Activated CD4-positive, alpha-beta T cell treated with anti-CD3 and anti-CD28 coated beads, Interleukin-2, amount 10 ng/mL, durations not matched to agents 24 days and 14 days (primary cell): ENCODE measurements at places on chromosomes 3 and 15.

DNA sequence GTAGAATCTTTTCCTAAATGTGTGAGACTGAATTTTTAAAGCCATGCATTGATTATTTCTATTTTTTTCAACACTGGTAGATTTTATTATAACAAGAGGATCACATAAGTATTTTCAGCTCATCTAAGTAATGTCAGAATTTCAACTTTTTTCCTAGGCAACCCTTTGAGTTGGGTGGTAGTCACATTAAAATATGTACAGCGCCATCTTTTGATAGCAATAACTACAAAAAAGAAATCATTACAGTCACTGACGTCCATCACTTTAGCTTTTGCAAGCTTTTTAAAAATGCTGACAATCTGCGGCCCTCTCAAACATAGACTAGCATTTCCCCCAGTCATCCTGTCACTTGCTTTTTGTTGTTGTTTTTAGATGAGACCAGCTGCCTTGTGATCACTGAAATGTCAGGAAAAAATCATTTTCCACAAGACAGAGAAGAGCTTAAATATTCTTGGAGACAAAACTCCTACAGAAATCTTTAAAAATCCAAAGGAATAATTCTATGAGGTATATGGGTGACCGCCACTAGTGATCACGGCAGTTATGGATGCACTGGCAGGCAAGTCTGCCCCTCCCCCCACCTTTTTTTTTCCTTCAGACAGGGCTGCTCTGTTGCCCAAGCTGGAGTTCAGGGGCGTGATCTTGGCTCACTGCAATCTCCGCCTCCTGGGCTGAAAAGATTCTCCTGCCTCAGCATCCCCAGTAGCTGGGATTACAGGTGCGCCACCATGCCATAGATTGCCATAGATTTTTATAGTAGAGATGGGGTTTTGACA, 384.0 kb upstream of the KCNMB2 start:
- DNase-seq = no peak

DNA sequence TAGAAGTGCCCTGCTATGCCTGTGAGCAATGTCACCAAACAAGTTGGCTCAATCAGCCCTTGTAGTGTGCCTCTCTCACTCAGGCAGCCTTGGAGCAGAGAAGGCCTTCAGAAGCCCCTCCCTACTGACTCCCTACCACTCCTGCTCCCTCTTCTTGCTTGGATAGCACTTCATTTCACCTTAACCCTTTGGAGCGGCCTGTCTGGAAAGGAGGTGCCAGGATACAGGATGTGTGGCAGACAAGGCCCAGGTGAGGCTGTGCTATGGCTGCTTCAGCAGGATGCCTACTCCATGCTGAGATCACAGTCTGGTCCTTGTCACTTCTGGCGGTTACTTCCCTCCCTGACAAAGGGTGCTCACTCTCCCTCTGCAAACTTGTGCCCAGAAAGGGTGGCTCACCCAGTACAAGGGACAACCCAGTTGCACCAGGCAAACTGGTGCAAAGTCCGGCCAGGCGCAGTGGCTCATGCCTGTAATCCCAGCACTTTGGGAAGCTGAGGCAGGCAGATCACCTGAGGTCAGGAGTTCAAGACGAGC, 1.1 kb downstream of the MON1A start:
- DNase-seq = no peak

DNA sequence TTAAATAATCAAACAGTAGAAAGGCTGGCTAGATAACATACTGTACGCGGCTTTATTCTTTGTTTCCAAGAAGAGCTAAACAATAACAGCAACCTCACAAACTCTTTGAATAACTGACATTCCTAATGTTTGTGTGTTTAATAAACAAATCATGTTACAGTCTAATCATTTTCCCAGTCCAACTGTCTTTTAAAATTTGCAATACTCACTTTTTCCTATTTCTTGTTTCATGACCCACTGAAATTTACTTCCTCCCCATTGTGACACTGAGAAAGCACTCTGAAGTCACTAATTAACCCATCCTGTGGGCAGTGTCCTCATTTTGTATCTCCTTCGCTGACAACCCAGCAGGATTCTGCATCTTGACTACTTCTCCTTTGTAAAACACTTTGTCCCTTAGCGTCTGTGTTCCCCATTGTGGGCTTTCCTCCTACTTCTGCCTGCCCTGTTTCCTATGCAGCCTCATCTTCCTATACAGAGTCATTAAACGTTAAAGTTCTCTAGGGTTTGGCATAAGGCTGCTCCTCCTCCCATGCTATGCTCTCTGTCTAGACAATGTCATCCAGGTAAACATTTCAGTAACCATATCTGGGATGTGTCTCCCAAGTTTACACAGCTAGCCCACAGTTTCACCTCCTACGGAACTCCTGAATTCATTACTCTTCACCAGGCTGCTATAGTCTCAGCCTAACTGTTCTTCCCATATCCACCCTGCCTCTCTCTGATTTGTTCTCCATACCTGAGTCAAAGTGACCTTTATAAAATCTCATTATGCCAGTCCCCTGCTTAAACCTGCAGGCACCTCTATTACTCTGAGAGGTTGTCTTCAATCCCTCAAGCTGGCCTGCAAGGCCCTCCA, 148.9 kb downstream of the GREM1 start:
- no peak for DNase-seq

DNA sequence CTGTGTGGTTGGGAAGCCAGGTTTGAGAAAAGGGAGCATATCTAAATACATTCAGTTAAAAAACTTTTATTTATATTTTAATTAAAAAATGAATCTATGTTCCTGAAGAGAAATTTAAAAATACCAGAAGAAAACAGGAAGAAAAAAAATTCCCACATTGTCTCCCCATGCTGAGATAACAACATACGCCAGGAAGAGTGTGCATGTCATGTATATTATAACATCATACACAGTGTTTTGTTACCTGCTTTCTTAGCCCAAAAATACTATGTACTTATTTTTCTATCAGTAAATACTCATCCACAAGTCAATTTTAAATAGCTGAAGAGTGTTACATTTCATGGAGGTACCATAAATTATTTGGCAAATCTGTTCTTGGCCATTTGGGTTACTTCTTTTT, 18.5 kb downstream of the USP13 start:
- no peak for DNase-seq

DNA sequence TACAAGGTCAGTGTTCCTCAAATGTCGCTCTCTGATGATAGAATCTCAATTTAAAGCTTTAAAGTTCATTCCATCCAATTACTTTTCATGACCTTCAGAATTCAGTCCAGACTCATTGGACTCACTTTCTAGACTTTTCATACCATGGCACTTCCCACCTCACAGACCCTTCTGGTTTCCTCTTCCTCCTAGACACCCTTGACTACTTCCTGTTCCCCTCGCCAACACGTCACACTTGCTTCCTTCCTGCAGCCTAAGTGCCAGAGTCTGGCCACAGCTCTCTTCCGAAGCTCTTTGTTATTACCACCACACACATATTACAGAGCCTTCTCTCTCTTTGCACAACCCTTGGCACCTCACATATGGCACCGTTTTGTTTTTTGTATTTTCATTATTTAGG, 59.1 kb upstream of the UMPS start:
- no peak for DNase-seq

GRCh38 chr3:23594894-23595670, 210.7 kb upstream of the UBE2E1 start:
- no peak for DNase-seq

GRCh38 chr15:82643992-82644391, 3.2 kb downstream of the CPEB1 start:
- DNase-seq = no peak

DNA sequence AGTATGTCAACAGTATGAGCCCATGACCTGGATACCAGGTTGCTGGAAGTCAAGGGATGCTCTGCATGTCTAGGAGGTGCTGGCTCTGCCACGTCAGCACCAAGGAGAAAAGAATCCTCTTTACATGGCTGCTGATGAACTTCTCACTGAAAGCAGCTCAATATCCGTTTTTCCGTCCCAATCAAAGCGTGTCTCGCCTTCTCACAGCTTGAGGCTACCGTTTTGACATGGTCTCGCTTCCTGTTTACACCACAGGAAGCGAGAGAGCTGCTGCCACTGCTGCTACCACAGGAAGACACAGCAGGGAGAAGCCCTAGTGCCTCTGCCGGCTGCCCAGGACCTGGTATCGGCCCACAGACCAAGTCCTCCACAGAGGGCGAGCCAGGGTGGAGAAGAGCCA, 27.3 kb downstream of the STARD5 start:
- peak; percentile 94 for DNase-seq

- no peak for DNase-seq
Measured at GRCh38 chr3:11651900-11652299, 8.2 kb upstream of the VGLL4 start.
